ENCODE measurements at places on chromosomes 6 and 20.

GRCh38 chr6:167208819-167209576 lies 51.2 kb upstream of the GPR31 start:
- DNase-seq = no peak

- DNase-seq = no peak
These were observed 57.4 kb upstream of the RNF144B start for GRCh38 chr6:18329776-18330175.

- no peak for DNase-seq
These were observed 1.5 kb upstream of the ADNP start for GRCh38 chr20:50932691-50933280.

GRCh38 chr6:52728394-52728793 lies 34.9 kb downstream of the GSTA2 start:
- no peak for DNase-seq

GRCh38 chr20:53763707-53764414 lies 170.2 kb upstream of the ZNF217 start:
- no peak for DNase-seq

DNA sequence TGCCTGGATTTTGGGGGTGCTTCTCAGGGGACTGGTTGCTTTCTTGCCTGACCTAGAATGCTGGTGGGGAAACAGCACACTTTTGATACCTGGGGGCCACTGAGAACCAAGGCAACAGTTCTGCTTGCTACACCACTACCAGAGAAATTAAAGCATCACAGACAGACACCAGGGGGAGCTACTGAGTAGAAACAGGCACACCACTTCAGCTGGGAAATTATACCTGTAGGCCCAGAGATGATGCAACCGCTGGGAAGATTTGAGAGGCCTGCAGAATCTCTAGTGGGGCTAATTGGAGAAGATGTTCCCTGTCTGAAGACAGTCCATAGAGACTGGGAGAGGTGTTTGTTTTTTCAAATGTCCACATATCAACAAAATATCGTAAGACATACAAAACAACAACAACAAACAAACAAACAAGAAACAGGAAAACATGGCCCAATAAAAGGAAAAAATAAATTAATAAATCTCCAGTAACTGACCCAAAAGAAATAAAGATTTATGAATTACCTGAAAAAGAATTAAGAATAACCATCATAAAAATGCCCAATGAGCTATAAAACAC lies 129.4 kb upstream of the RIN2 start:
- peak; percentile 67 for DNase-seq

DNA sequence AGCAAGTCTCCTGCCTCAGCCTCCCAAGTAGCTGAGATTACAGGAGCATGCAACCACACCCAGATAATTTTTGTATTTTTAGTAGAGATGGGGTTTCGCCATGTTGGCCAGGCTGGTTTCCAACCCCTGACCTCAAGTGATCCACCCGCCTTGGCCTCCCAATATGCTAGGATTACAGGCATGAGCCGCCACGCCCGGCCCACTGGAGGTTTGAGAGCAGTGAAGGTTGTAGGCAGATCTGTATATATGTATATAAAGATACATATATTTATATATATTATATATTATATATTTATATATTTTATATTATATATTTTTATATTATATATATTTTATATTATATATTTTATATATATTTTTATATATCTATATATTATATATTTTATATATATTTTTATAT lies 38.2 kb upstream of the TTPAL start:
- no peak for DNase-seq

- no peak for DNase-seq
These were observed 42.2 kb downstream of the GFOD1 start for GRCh38 chr6:13445005-13445743.

DNA sequence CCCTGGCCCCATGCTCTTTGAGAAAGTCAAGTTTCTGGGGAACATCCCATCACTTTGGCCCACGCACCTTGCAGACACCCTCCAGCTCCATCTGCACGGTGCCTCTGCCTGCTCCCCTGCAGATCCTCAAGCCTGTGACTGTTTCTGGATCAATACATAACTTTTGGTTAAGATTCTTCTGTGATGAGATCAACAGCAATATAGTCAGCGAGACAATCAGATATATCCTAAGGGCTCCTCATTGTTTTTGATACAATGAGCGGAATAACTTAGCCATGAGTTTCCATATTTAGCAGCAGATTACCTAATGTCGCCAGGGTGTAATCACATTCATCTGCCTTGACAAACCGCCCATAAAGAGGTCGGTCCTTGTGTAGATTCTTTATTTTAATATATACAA lies 109.3 kb upstream of the MTHFD1L start:
- no peak for DNase-seq

- DNase-seq = peak; percentile 4
These were observed 113.3 kb upstream of the SSTR4 start for GRCh38 chr20:22921595-22922421.

- DNase-seq = no peak
These were observed 7.0 kb downstream of the TRPC4AP start for GRCh38 chr20:35085477-35086225.

DNA sequence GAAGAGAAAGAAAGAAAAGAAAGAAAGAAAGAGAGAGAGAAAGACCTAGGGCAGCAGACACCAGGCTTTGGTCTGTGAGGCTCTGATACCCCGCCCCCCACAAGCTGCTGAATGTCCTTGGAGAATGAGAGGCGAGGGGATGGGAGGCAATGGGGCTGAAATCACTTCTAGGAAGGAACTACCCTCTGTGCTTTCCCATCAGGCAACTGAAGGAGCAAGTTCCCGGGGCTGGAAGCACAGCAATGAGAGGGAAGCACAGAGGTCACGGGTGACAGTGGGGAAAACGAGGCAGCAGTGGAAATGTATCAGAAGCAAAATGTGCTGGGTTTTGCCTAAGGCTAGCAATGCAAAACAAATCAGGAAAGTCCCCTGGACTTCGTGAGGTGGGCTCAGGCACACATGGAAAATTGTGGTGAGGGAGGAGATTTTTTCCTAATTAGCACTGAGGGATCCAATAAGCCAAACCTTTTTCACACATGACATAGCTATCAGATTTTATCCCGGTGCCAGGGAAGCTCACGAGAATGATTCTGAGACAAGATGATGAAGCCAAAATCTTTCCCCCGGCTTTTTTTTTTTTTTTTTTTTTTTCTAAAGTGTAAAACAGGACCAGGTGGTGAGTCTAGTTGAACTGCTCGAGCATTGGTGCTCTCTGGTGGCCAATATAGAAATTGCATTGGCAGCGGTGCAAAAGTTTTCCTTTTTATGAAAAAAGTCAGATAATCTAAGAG lies 16.8 kb upstream of the ARFGEF2 start:
- DNase-seq = peak; percentile 58

DNA sequence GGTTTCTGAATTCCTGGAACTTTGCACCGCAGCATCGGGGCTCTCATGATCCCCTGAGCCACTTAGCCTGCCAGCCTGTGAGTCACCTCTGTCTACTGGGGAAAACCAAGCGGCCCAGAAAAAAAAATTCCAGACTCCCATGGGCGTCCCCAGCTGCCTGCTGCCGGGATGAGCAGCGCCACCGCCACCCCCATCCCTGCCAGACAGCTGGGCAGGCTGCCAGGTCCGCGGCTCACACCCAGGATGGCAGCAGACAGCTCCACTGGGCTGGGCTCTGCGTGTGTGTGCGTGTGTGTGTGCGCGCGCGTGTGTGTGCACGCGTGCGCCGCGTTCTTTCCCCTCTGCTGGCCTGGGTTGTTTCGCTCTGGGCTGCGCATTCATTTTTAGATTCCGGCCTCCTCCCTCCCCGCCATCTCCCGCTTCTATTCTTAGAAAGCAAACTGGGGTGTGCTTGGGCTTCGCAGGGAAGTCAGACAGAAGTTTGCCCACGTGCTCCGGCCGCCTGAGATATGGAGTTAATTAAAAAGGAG lies 38.9 kb upstream of the PMEPA1 start:
- DNase-seq = peak; percentile 90

- no peak for DNase-seq
These were observed 9.6 kb upstream of the KCNQ2 start for GRCh38 chr20:63482021-63482587.

DNA sequence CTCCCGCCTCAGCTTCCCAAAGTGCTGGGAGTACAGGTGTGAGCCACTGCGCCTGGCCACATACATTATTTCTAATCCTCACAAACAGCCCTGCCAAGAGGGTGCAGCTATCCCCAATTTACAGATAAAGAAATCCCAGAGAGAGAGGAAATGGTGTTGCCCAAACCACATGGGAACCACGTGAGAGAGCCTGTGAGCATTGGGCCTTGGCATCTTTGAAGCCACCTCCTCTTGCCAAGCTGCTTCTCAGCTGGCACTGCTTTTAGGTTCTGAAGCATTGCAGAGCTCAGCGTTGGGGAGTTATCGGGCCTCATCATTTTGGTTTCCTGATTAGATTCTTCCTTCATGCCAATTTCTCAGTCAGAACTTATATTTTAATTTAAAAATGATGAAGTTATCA lies 80.3 kb downstream of the CTNNBL1 start:
- no peak for DNase-seq

DNA sequence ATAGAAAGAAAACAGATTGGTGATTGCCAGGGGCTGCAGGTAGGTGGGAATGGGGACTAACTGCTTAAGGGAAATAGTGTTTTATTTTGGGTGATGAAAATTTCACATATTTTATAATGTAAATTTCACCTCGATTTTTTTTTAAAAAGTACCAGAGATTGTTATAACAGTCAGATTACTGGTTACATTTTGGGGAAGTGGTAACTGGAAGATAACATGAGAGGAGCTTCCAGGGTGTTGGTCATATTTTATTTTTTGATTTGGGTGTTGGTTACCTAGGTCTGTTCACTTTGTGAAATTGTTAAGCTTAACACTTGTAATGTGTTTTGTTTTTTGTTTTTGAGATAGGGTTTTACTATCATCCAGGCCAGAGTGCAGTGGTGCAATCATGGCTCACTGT lies 17.2 kb upstream of the CRIP3 start:
- DNase-seq = no peak

DNA sequence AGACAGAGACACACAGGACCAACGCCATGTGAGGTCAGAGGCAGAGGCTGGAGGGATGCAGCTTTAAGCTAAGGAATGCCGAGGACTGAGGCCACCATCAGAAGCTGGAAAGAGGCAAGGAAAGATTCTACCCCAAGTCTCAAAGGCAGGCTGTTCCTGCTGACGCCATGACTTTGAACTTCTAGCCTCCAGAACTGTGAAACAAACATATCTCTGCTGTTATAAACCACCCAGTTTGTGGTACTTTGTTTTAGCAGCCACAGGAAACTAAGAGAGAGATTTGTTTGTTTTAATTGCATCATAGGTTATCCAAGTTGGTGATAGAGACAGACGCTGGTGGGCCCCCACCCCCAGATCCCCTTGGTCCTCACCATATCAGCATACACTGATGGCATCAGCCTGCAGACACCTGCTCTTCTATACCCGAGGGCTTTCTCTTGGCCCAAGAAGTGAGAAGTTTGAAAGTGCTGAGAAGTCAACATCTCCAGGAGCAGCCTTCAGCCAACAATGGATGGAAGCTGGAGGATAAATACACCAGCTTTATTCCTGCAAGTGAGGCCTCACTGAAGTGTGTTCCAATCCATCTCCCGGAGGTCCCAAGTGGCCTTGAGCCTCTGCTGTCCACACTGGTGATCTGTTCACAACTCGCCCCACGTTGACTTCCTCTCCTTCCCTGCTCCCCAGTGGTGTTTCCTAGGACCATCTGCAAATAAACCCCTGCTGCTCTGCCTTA lies 154.7 kb downstream of the BTBD3 start:
- no peak for DNase-seq

DNA sequence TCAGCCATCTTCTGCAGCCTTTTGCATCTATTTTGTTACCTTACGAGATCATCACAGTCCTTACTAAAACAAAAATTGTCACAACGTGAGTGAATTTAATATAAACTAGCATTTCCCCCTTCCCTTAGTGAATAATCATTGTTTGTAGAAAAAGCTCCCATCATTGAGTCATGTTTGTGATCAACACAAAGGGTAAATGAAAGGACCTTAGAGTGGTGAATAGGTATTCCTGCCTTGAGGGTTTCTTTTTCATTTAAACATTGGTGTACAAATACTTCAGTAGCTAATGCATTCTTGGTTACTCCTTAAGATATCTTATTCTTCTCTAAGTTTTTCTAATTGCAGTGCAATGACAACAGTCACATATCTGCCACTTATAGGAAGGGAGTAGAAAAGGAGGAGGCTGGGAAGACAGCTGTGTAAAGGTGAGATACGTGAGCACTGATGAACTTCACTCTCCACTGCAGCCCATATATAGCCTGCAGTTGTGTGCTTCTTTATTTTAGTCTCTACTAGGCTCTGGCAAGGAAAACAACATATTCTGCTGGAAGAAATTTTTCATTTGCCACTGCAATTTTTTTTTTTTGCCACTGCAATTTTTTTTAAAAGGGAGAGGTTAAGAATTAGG lies 27.8 kb downstream of the ADGRG6 start:
- no peak for DNase-seq

- no peak for DNase-seq
These were observed 12.0 kb upstream of the CD83 start for GRCh38 chr6:14105547-14105946.
